ENCODE measurements at places on chromosomes 11 and 22.

GRCh38 chr11:46277313-46277621 is 195 bp upstream of the CREB3L1 start:
- DNase-seq = peak; percentile 34

GRCh38 chr22:38820020-38820419 is 23.8 kb downstream of the NPTXR start:
- DNase-seq = no peak

- no peak for DNase-seq
Observed at GRCh38 chr11:133492895-133493294, 39.4 kb downstream of the OPCML start.

- DNase-seq = no peak
Observed at GRCh38 chr22:25774575-25775026, 32.6 kb downstream of the MYO18B start.

- no peak for DNase-seq
Observed at GRCh38 chr11:2521081-2521732, 76.4 kb downstream of the KCNQ1 start.

DNA sequence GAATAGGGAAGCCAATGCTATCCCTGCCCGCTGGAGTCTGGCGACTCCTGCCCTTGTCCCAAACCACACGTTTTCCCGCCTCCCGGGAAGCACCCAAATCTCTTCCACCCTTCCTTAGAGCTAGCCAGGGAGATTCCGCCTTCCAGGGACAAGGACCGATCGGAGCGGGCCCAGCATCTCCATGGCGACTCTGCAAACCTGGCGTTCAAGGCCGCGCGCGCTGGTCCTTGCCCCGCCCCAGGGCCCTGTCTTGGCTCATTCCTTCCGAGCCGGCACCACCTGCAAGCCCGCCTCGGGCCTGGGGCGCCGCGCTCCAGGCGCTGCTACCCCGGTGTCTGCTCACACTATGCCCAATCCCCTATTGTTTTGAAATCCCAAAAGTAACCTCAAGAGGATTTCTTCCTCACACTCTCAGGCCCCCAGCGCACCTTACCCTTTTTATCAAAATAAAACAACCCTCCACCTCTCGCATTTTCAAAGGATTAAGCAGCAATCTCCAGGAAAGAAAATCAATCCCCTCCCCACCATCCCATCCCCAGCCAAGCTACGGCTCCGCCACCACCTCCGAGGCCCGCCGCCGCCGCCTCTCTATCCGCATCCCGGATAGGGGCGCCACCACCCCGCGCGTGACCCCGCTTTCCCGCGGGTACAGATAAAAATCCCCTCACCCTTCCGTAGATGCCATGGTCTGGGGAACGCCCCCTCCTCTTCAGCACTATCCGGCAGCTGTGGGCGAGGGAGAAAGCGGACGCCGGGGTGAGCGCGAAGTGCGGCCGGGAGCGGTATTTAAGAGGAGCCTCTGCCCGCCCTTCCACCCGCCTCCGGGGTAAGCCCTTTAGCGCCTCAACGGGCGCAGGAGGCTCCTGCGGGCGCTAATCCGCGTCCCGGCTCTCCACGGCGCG is 825 bp downstream of the SLC1A2 start:
- DNase-seq = peak; percentile 2
